CD8-positive, alpha-beta memory T cell (primary cell): ENCODE measurements at places on chromosomes 5 and 9.

GRCh38 chr5:33319841-33320240, 120.9 kb upstream of the TARS1 start:
- no peaks in the 10 kb centered on the region for H3K36me3 ChIP-seq
- no peaks in the 10 kb centered on the region for H3K27me3 ChIP-seq
- no peak overlapping the region for H3K27ac ChIP-seq
- DNase-seq, result no peak
- H3K4me1 ChIP-seq, result no peaks in the 10 kb centered on the region

DNA sequence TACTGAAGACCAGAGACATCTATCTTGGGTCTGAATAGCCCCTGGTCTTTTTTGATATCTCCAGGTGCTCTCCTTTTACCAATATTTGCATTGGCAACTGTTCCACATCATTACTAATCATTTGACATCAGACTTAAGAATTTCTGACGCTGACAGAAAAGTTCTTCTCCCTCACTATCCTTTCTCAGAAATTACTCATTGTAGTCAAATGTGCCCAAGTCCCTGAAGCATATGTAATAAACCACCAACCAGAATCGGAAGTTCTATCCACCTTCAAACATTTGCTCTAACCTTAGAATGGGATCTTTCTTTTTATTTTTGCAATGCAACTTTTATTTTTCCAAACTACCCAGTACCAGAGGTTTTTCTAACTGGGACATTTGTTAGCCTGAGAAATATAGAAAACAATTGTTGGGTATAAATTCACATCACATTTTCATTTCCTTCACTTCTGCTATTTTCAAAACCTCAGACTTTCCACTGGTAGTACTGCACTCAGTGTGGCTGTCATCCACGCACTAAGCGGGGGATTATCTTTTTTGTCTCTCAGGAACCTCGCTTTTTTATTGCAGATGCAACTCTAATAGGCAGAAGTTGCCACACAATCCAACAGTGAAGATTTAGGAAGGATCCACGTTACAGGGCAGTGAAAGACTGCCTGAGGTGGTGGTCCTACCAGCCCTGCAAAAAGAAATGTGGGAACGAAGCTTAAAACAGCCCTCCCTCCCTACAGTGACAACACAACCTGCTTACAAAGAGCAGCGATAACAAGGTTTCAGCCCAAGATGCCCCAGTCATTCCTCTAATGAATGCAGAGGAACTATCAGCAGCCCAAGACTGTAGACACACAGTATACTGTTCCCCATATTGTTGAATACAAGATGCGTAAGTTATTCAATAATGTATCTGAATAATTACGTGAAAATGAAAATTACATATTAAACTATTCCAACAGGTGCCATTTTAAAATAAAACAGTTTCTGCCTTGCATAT, 201.2 kb downstream of the EBF1 start:
- H3K36me3 ChIP-seq, result no peaks in the 10 kb centered on the region
- H3K27ac ChIP-seq, result no peak overlapping the region
- no peaks in the 10 kb centered on the region for H3K27me3 ChIP-seq

GRCh38 chr9:124790801-124791505, 14.0 kb downstream of the OLFML2A start:
- no peaks in the 10 kb centered on the region for H3K27me3 ChIP-seq
- H3K4me3 ChIP-seq, result no peak overlapping the region
- DNase-seq, result no peak
- H3K36me3 ChIP-seq, result no peaks in the 10 kb centered on the region

- no peaks in the 10 kb centered on the region for H3K27me3 ChIP-seq
- no peak for DNase-seq
- H3K4me3 ChIP-seq, result no peak overlapping the region
- H3K27ac ChIP-seq, result no peak overlapping the region
- no peaks in the 10 kb centered on the region for H3K36me3 ChIP-seq
- peaks cover 43% of the 10 kb centered on the region for H3K4me1 ChIP-seq
Measured at GRCh38 chr5:140344683-140345423, 1.6 kb downstream of the HBEGF start.

DNA sequence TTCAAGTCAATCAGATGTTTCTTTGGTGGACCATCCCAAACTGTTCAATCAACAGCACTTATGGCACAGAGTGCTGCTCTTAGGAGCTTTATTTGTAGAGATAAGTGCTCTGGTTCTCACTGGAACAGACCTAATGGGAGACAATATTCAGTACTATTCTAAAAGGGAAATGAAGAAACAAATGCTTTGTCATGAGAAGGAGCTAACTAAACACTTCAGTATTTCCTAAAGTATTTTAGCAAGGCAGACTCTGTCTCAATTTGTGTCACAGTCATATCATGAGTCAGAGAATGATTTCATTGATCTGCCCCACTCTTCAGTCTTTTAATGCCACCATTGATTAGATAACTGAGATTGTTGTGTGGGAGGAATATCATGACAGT, 175.3 kb downstream of the SLF1 start:
- no peaks in the 10 kb centered on the region for H3K36me3 ChIP-seq
- H3K4me1 ChIP-seq, result peaks cover 34% of the 10 kb centered on the region
- peak overlapping the region; percentile 28 for H3K27ac ChIP-seq
- H3K27me3 ChIP-seq, result no peaks in the 10 kb centered on the region

- H3K4me3 ChIP-seq, result no peak overlapping the region
- H3K36me3 ChIP-seq, result no peaks in the 10 kb centered on the region
- no peaks in the 10 kb centered on the region for H3K27me3 ChIP-seq
- peaks cover 6% of the 10 kb centered on the region for H3K4me1 ChIP-seq
- no peak overlapping the region for H3K27ac ChIP-seq
Measured at GRCh38 chr9:123111427-123112014, 78.1 kb downstream of the GPR21 start.

DNA sequence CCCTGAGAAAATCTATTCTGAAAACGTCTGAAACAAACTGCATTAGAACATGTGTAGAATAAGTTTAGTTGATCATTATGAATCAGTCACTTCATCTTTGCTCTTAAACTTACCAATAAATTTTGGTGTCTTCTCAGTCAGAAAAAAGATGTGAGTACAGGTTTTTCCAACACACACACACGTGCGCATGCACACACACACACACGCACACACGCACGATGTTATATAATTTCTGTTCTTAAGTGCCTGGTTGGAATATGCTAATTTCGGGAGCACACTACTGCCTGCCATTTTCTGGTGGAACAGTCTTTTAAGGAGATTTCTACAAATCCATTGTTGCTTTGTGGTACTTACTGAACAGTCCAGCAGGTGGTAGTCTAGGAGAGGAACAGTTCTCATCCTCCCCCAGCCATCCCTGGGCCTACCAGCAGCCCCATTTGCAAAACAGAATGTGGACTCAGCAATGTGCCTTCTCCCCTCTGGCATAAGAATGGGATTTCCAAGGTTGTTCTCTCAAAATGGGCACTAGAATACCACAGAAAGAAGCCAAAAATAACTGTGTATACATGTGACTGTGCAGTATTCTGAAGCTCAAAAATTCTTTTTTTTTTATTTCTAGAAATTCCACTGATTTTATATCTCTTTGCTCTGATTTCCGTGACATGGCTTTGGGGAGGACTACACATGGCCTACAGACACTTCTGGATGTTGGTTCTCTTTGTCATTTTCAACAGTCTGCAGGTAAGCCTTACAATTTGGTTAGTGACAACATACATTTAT, 281.3 kb downstream of the ARRDC3 start:
- no peaks in the 10 kb centered on the region for H3K27me3 ChIP-seq
- H3K4me1 ChIP-seq, result no peaks in the 10 kb centered on the region
- H3K36me3 ChIP-seq, result no peaks in the 10 kb centered on the region
- DNase-seq, result peak; percentile 16

- no peak for DNase-seq
- no peaks in the 10 kb centered on the region for H3K4me1 ChIP-seq
- no peak overlapping the region for H3K4me3 ChIP-seq
- H3K27ac ChIP-seq, result no peak overlapping the region
- no peaks in the 10 kb centered on the region for H3K27me3 ChIP-seq
Measured at GRCh38 chr9:96604004-96604319, 15.7 kb downstream of the CDC14B start.

DNA sequence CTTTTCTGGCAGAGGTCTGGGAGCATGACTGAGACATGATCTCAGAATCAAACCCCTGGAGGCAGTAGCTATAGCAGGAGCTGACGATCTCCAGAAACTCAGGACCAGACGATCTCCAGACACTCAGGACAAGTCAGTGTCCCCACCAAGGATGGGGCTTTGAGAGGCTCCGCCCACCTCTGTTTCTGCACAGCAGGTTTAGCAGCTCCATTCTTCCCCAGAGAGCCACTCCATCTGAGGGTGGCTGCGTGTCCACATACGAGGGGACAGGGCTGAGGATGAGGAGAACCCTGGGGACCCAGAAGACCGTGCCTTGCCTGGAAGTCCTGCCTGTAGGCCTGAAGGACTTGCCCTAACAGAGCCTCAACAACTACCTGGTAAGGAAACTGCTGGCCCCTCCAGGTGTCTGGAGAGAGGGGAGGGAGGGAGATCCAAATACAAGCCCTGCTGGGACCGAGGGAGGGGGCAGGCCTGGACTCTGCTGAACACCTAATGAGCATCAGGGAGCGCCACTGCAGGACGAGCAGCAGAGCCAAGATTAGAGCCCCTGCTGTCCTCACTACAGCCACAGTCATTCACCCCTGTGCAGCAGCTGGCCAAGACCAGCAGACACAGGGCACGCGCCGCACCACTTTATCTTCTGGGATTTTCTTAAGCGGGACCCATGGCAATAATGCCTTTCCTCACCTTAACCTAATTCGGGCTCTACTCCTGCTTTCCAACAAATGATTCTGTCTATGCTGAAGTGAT, at the start of gene GABRP:
Gene GABRP, plus strand, starts transcription at position 228 of the 750 bp plus-strand sequence. CDS start 4,891 bp downstream, outside the sequence.
- H3K36me3 ChIP-seq, result no peaks in the 10 kb centered on the region
- no peak within 1 kb of the TSS for H3K4me3 ChIP-seq
- H3K27ac ChIP-seq, result no peak within 1 kb of the TSS
- DNase-seq, result no peak

DNA sequence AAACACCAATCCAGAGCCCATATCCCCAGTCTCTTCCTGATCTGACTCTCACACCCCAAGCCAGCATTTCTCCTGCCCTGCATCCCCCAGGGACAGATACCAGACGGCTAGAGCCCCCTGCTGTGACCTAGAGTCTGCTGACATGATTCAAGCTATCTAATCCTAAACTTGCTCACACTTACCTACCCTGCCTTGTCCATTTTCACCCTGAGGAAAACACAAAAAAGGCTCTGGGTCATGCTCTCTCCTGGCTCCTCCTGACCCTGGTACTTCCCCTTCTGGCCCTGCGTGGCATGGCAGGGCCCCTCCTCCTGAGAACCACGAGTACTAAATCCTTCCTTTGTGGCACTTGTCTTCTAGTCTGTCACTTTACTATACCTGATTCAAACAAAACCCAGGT, 2.8 kb upstream of the ARRDC1 start:
- H3K36me3 ChIP-seq, result no peaks in the 10 kb centered on the region
- no peaks in the 10 kb centered on the region for H3K27me3 ChIP-seq
- no peak for DNase-seq
- H3K27ac ChIP-seq, result no peak overlapping the region
- peaks cover 14% of the 10 kb centered on the region for H3K4me1 ChIP-seq

DNA sequence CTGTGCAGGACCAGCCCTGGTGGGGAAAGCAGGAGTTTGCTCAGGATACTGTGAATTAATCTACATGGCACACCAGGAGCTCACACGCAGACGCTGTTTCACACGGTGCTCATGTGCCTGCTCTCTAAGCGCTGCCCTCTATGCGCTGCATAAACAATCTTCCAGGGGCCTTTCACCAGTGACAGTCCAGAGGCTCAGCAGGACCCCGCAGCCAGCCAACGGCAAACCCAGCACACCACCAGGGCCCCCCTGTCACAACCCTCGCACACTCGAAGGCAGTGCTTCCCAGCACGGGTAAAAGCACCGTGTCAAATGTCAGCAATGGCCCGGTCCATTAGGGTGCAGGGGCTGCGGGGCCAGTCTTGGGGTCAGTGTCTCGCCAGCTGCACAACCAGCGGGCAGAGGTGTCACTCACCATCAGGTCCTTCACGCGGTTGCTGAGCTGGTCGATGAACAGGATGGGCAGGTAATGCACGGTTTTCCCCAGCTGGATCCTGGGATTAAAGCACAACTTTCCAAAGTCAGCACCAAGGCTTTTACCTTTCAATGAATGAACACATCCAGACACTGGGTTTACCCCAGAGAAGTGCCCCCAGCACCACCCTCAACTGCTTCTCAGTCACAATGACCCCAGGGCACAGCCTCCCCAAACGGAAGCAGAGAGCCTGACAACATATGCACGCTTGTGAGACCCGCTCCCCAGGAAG, 7.3 kb downstream of the CLPTM1L start:
- no peaks in the 10 kb centered on the region for H3K27me3 ChIP-seq
- no peak overlapping the region for H3K27ac ChIP-seq

GRCh38 chr9:99921875-99922710, 15.6 kb downstream of the STX17 start:
- H3K4me1 ChIP-seq, result peaks cover 5% of the 10 kb centered on the region
- peaks cover 10% of the 10 kb centered on the region for H3K36me3 ChIP-seq
- DNase-seq, result no peak
- no peak overlapping the region for H3K27ac ChIP-seq
- no peak overlapping the region for H3K4me3 ChIP-seq

- no peak overlapping the region for H3K27ac ChIP-seq
- DNase-seq, result no peak
- H3K36me3 ChIP-seq, result no peaks in the 10 kb centered on the region
- H3K4me3 ChIP-seq, result no peak overlapping the region
Measured at GRCh38 chr5:2522372-2522771, 229.1 kb downstream of the IRX2 start.

DNA sequence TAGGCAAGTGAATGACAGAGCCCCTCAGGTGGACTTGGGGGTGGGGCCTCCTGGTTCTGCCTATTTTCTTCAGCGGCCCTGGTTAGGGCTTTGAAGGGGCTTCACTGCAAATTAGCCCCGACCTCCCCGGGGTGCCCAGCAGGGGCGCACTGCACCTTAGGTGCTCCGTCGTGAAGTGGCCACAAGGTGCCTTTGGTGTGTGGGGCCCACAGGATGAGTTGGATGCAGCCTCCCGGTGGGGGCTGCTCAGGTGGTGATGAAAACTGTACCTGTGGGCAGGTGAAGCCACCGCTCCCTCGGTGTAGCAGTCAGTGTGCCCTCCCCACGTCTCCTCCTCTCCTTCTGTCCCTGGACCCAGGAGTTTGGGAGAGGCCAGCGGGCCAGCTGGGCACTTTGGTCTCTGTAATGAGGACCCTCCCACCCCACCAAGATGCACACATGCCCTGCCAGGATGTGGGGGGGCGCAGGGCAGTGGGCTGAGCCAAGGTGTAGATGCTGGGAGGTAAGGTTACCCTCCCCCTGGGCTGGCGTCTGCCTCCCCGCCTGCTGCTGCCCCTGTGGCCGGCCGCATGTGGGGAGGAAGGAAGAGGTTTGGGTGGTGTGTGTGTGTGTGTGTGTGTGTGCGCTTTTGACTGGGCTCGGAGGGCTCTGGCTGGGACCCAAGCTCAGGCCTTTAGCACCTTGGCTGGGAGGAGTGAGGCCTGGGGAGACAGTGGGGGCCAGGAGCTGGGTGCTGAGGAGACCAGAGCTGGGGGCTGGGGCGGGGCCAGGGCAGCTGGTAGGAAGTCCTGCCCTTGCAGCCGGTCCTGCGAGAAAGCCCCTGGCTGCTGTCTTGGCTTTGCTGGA, 55.6 kb downstream of the RXRA start:
- no peaks in the 10 kb centered on the region for H3K27me3 ChIP-seq
- peak; percentile 44 for DNase-seq
- peaks cover 24% of the 10 kb centered on the region for H3K4me1 ChIP-seq
- H3K36me3 ChIP-seq, result no peaks in the 10 kb centered on the region
- H3K27ac ChIP-seq, result no peak overlapping the region
